ENCODE measurements at places on chromosomes 3 and 15. TPM values are rescaled to one million over a fixed set of nuclear protein-coding genes. Genes with fewer than 3 reads are reported as not detected.

The PTPN23 gene
- 3.4 TPM for total RNA-seq

- no peak overlapping the region for H3K4me3 ChIP-seq
- no peaks in the 10 kb centered on the region for H3K36me3 ChIP-seq
- no peaks in the 10 kb centered on the region for H3K4me1 ChIP-seq
Observed at GRCh38 chr3:29099296-29099695, 181.6 kb upstream of the RBMS3 start.

The LRRC3B gene
- total RNA-seq: 8.2 TPM

- H3K36me3 ChIP-seq: no peaks in the 10 kb centered on the region
- H3K4me3 ChIP-seq: no peak overlapping the region
- no peak for DNase-seq
- H3K27me3 ChIP-seq: no peaks in the 10 kb centered on the region
Observed at GRCh38 chr3:188404701-188405100, 250.7 kb downstream of the LPP start.

- H3K27ac ChIP-seq: no peak within 1 kb of the TSS
- H3K4me1 ChIP-seq: no peaks in the 10 kb centered on the region
- H3K36me3 ChIP-seq: no peaks in the 10 kb centered on the region
- peak within 1 kb of the TSS; percentile 70 for H3K4me3 ChIP-seq
- H3K27me3 ChIP-seq: peaks cover 32% of the 10 kb centered on the region
Observed at GRCh38 chr3:10164546-10165393, at the start of gene IRAK2. TSS of gene IRAK2 (plus strand) at chr3:10164919. CDS start at chr3:10164955, 36 bp downstream.

The C15orf61 gene
- 3.5 TPM for total RNA-seq

DNA sequence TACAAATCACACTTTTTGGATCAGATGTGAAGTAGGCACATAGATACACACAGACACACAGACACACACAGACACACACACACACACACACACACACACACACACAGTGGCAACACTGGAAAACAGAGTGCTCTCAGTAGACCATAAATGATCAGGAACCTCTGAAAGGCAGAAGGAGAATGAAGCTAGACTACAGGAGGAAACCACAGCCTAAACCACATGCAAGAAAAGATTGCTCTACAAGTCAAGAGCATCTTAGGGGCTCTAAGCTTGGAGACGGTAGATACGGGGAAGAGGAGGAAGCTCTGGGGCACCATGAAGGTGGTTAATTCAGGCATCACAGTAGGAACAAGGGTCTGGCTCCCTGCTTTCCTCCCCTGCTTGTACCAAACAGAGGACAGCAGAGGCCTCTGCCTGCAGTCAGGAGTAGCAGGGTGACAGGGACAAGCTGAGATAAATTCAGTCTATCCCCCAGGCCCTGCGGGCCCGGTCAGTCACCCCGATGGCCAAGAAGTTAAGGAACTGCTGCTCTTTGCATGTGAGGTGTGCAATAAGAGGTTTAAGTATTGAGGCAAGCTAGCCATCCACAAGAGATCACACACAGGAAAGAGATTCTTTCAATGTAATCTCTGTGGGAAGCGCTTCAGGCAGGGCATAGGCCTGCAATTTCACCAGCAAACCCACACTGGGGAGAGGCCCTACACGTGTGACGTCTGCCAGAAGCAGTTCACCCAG lies 23.5 kb upstream of the ARPIN start:
- no peaks in the 10 kb centered on the region for H3K27me3 ChIP-seq
- no peak overlapping the region for H3K4me3 ChIP-seq
- no peak overlapping the region for H3K27ac ChIP-seq
- H3K4me1 ChIP-seq: peaks cover 3% of the 10 kb centered on the region
- no peak for DNase-seq
- no peaks in the 10 kb centered on the region for H3K36me3 ChIP-seq

GRCh38 chr3:134369231-134369741 lies 5.0 kb downstream of the AMOTL2 start:
- no peak for DNase-seq
- peaks cover 55% of the 10 kb centered on the region for H3K4me1 ChIP-seq
- no peak overlapping the region for H3K27ac ChIP-seq
- no peaks in the 10 kb centered on the region for H3K27me3 ChIP-seq

All from neural progenitor cell (in vitro differentiated cells).